ENCODE measurements at places on chromosomes 7 and 10.
A peak's percentile ranks its signal among the peaks of the same experiment; 100 is the strongest.

DNA sequence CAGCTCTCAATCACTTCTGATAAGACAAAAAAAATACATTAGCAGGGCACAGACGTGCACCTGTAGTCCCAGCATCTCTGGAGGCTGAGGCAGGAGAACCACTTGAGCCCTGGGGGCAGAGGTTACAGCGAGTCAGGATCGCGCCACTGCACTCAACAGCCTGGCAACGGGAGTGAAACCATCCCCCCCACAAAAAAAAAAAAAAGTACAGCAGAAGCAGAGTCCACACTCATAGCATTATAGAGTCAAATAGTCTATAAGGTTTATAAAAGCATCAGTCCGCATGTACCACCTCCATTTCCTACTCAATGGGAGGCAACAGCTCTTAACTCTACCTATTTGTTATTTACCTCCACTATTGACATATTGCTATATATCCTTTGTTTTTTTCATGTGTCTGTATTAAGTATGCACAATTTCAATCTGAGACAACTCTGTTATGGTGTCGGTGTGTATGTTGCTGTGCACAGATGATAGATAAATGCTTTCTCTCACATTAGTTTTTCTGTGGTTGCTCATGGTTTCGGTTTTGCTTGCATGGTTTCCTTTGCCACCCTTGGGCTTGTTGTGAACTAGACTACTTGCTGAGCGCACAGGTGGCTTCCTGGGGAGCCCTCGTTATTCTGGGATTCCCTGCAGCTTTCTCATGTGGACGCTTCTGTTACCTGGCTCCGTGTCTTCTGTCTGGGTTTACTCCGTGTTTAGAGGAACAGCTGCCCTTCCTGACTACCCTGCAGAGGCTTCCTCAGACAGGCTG, 40.4 kb downstream of the PROSER2 start:
- DNase-seq, result no peak

DNA sequence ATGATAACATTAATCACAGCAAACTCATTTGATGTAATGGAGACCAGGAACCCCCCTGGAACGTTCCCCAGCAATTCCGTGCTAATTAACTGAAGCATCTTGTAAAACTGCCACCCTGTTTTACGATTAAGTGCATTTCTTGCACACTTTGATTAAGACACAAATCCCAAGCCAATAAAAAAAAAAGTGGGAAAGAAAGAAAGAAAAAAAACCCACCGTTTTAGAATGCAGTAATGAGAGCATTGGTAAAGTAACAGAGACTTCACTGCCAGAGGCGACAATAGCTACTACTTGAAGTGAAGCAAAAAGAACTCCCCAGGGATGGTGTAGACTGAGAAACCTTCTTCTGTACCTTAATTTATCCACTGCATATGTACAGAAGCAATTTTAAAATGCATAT, 616.1 kb downstream of the PTPRN2 start:
- DNase-seq, result no peak

DNA sequence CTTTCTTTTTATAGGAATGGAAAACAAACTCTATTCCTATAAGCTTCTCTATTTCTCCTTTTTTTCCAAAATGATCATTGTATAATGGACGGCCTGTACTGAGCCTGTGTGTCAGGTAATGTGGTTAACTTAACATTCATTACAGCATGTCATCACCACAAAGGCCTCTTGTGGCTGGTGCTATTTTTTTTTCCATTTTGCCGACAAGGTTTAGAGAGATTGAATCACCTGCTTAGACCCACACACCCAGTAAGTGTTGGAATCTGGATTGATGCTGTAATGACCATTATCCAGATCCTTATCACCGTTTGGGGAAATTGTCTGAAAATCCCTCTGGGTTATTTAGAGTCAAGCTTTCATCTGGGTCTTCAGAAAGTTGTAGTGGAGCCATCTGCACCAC, 18.5 kb downstream of the AKR1B15 start:
- DNase-seq, result no peak

DNA sequence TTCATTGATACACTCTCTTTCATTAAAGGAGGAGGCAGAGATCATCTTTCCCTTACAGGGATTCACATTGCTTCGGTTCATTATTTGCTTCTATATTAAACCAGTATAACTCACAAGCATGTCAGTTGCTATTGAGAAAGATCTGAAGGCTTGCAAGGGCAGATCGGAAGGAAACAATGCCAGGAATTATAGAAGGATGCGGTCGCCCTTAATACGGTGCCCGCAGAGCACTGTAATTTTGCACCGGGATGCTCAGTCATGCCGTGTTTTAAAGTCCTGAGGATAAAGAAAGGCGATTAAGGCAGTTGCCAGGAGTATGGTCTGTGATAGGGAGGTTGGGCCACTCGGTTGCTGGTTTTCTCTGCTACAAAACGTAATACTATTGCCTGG, 350.0 kb upstream of the GALNT17 start:
- no peak for DNase-seq

- DNase-seq, result no peak
These were observed 54.6 kb downstream of the CDHR3 start for GRCh38 chr7:106017657-106018056.

DNA sequence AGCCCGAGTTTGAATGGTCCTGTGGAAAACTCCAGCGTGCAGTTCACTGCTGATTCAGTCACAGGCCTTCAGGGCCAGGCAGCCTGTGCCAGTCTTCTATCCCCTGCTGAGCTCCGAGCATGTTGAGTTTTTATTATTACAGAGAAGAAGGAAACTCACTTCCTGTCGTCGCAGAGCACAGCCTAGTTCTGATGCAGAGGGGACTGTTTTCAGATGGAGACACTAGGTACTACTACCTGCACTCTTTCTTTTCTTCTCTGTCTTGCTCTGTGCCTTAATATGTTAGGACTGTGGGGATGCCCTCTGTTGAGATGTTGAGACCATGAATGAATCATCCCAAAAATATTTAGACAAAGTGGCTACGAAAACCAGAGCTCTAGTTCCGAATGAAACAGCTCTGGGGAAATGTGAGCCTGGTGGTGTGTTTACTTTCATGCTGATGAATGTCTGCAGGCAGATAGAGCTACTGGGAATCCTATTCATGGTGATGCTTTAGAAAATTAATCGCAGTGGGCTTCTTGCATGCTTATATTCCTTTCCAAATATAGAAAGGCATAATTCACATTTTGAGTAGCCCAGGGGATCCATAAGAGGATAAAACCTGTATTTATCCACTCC, 29.6 kb downstream of the CASP7 start:
- DNase-seq, result peak; percentile 80

- peak; percentile 88 for DNase-seq
These were observed 44.8 kb downstream of the PDIA4 start for GRCh38 chr7:148983200-148984146.

DNA sequence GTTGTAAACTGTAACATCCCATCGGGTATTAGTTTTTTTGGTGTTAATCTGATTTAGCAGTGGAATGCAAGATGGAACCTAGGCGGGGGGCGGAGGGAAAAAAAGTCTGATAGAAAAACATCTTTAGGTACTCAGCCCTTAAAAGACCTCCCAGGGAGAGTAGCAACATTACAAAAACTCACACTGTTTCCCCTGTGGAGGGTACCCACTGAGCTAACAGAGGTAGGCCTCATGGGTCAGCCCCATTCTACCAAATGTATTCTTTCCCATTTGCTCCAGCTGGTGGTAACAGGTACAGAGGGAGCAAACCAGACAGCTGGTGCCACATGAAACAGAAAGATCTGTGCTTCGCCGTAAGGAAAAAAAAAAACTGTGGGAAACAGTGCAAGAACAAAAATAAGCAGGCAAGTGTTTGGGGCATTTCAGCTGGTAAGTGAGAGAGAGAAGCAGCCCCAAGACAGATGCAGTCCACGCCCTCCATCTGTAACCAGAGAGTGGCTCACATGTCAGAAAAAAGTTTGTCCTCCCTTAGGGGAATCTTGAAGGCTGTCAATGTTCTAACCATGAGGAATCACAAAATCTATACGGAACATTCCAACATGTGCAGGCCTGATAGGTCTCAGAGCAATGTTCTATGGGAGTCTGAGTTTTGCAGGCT, 65.3 kb downstream of the HOXA1 start:
- DNase-seq, result no peak

DNA sequence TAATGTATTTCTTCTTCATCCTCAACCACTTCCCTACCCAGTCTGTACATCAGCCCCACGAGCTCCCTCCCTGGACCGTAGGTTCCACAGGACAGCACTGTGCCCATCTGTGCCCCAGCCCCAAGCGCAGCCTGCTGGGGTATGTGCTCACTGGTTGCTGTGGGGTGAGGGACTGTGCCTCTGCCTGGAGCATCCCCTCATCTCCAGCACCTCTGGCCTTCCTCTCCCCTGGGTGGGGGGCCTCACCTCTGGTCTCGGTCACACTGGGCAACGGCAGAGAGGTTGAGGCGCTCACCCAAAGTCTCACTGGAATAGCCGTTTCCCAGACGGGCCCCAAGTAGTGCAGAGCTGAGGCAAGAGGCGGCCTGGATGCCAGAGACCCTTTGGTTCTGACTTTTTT, 1.5 kb upstream of the PRKAR1B start:
- no peak for DNase-seq

DNA sequence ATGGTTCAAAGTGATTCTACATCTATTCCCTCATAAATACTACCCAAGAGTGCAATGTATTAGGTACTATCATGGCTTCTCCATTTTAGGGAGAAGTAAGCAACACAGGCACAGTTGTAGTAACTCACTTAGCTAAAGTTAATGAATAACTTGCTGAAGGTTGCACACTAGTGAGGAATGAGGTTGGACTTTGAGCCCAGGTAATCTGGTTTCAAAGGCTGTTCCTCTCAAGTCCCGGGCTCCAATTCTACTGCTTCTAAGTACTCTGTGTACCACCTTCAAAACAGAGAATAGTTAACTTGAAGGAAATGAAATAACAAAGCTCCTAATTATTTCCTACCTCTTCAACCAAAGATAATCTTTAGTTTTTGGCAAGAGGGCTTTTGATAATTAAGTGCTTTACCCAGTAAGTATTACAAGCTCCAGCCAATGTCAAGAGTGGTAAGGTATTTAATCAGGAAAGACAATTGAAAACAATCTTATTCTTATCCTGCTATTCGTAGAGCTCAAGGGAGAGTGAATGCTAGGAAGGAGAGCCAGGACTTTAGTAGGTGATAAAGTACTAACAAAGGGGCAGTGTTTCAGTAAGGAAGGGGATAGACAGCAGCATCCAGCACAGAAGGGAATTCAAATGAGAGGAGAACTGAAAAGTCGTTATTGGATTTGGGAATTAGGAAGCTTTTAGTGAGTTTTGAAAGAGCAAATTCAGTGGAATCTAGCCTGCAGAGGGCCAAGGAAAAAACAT, 158.2 kb upstream of the PTPRZ1 start:
- DNase-seq, result no peak

- DNase-seq, result no peak
These were observed 237.5 kb downstream of the TNS3 start for GRCh38 chr7:47344171-47344955.

GRCh38 chr7:73706126-73707044, 13.1 kb downstream of the STX1A start:
- DNase-seq, result peak; percentile 72

DNA sequence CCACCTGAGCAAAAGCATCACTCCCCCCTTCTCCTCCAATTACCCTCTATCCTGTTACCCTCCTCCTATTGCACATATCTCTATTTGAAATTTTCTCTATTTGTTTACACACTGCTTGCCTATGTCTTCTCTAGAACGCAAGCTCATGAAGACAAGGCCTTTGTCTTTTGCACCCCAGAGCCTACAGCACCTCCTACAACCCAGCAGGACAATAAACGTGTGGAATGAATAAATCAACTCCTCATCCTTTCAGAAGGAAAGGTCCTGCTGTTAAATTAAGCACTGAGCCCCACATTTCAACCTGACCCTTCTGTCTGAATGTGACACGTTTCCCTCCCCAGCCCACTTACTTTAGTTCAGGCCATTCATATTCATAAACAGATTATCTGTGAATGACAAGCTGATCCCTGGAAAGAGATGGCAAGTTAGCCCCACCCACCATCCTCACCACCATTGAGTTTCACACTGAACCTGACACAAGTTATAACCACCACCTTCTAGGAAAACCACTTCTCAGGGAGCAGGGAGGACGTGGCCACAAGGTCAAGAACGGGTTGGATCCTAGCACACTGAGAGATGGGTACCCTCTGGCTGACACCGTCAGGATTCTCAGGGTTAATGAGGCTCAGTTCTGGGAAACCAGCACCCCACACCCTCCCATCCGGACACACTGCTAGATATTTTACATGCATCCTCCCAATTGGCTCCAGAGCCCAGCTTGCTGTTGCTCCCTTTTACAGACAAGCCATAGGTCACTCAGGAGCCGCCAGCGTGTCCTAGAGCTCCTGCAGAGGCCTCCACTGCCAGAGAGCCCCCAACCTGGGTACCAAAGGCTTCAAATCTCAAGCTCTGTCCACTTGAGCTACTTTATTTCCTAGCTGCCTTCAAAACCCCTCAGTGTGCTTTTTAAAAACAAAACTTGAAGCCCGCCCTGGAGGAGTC, 934 bp downstream of the PRTFDC1 start:
- peak; percentile 52 for DNase-seq

GRCh38 chr10:58734116-58734515, 221.4 kb downstream of the BICC1 start:
- DNase-seq, result peak; percentile 12

DNA sequence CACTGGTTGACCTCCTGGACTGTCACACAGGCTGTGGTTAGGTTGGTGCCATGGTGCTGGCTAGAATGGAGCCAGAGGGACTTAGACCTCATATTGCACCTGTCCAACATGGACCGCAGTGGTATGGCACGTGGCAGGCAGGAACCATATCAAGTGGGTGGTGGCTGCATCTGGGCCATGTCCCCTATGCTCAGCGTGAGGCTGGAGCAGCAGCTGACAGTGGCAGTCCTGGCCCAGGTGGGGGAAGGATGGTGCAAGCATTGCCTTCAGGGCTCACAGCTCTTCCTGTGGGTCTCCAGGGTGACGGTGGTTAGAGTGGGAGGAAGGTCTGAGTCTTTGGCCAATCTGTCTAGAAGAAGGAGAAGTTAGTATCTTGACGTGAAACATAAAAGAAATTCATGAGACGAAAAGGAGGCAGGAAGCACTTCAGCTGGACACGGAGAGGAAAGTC, 54.5 kb upstream of the PFKFB3 start:
- DNase-seq, result no peak

DNA sequence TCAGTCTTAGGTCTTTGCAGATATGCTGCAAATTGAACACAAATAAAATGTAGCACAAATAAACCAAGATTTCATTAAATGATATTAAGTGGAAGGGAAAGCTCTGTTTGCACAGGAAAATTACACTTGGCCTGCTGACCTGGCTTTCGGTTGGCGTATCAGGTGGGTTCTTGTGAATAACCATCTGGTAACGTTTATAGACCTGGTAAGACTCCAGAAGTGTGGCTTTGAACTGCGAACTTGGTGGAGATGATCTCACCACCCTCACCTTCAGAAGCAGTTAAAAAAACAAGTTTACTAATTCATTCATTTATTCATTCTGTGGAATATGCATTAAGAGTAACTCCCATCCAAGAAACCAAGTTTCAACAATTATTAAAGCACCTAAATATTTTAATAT, 28.1 kb downstream of the ATE1 start:
- no peak for DNase-seq

- no peak for DNase-seq
These were observed 2.5 kb downstream of the CCDC6 start for GRCh38 chr10:59903871-59904270.

GRCh38 chr7:8290645-8291308, 28.8 kb upstream of the ICA1 start:
- DNase-seq, result no peak

GRCh38 chr7:101686030-101686429, 56.9 kb upstream of the MYL10 start:
- DNase-seq, result peak; percentile 52

- DNase-seq, result peak; percentile 20
These were observed 147.2 kb upstream of the KLF14 start for GRCh38 chr7:130881091-130881798.
